Osteocyte (in vitro differentiated cells): ENCODE measurements at places on chromosomes 2 and 18.
A peak's percentile ranks its signal among the peaks of the same experiment; 100 is the strongest.

GRCh38 chr2:36615222-36615621 lies 17.3 kb upstream of the FEZ2 start:
- no peak overlapping the region for H3K4me3 ChIP-seq
- no peak for DNase-seq
- H3K27me3 ChIP-seq: no peaks in the 10 kb centered on the region
- H3K36me3 ChIP-seq: no peaks in the 10 kb centered on the region
- H3K27ac ChIP-seq: peak overlapping the region; percentile 20

GRCh38 chr2:100891906-100892642 lies 72.1 kb downstream of the NPAS2 start:
- H3K27ac ChIP-seq: no peak overlapping the region
- peaks cover 11% of the 10 kb centered on the region for H3K36me3 ChIP-seq
- peaks cover 15% of the 10 kb centered on the region for H3K4me1 ChIP-seq
- no peaks in the 10 kb centered on the region for H3K27me3 ChIP-seq
- no peak overlapping the region for H3K4me3 ChIP-seq

DNA sequence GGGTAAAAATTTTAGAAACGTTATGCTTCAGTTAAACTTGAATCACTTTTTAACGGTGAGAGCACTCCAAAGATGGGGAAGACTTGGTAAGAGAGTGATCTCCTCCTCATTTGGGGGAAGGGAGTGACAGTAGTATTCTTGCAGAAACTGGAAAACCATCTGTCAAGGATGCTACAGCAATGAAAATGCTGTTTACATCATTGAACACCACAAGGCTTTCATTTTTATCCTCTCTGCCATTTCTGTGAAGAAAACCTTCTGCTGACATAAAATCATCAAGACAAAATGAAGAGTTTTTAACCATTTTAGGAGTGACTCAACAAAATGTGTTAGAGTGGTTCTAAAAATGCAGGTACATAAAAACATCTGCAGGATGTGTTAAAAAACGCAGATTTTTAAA lies 38.1 kb downstream of the CDH2 start:
- no peaks in the 10 kb centered on the region for H3K27me3 ChIP-seq
- no peak overlapping the region for H3K4me3 ChIP-seq

- peaks cover 13% of the 10 kb centered on the region for H3K4me1 ChIP-seq
- no peak for DNase-seq
- H3K27me3 ChIP-seq: no peaks in the 10 kb centered on the region
- no peak overlapping the region for H3K27ac ChIP-seq
- H3K36me3 ChIP-seq: no peaks in the 10 kb centered on the region
- H3K4me3 ChIP-seq: no peak overlapping the region
These were observed 55.1 kb downstream of the RHOB start for GRCh38 chr2:20501974-20502373.
